ENCODE measurements at places on chromosomes 7 and 10. TPM values are rescaled to one million over a fixed set of nuclear protein-coding genes. Genes with fewer than 3 reads are reported as not detected.

Gene CTTNBP2
- total RNA-seq, result 5.4 TPM

- no peak overlapping the region for H3K4me3 ChIP-seq
- no peaks in the 10 kb centered on the region for H3K4me1 ChIP-seq
- no peak overlapping the region for H3K27ac ChIP-seq
- peaks cover 4% of the 10 kb centered on the region for H3K36me3 ChIP-seq
- no peaks in the 10 kb centered on the region for H3K27me3 ChIP-seq
Observed at GRCh38 chr7:135670179-135670578, 7.9 kb downstream of the STMP1 start.

GRCh38 chr7:146176860-146177259 lies 60.3 kb downstream of the CNTNAP2 start:
- no peak for DNase-seq
- no peaks in the 10 kb centered on the region for H3K36me3 ChIP-seq
- no peaks in the 10 kb centered on the region for H3K27me3 ChIP-seq
- no peak overlapping the region for H3K4me3 ChIP-seq

GRCh38 chr10:124693801-124694416 lies 50.3 kb downstream of the FAM53B start:
- DNase-seq, result no peak
- H3K27ac ChIP-seq, result no peak overlapping the region
- H3K4me1 ChIP-seq, result no peaks in the 10 kb centered on the region
- H3K4me3 ChIP-seq, result no peak overlapping the region

GRCh38 chr10:108591417-108591816 lies 1331.9 kb downstream of the XPNPEP1 start:
- H3K27ac ChIP-seq, result no peak overlapping the region
- DNase-seq, result no peak
- H3K4me1 ChIP-seq, result no peaks in the 10 kb centered on the region
- H3K36me3 ChIP-seq, result no peaks in the 10 kb centered on the region
- H3K4me3 ChIP-seq, result no peak overlapping the region

Measured in HCT116 (cell line).